ENCODE measurements at places on chromosomes 1 and 21. TPM values are rescaled to one million over a fixed set of nuclear protein-coding genes. Genes with fewer than 3 reads are reported as not detected.

DNA sequence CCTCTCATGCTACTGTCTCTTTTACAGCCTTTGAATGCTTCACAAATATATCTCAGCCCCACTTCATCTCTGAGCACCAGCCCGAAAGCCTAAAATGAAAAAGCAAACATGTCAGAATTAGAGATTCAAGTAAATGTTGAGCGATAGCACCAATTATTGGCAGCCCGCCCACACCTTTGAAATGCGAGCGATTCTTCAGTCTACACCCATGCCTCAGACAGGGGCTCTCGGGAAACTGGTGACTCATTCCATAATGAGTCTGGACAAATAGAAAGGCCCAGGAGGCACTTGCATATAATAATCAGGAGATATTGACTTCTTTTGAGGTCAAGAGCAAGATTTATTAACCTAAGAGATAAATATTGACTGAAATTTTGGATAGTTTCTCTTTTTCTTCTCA lies 487.3 kb upstream of the PTBP2 start:
- no peak for DNase-seq

DNA sequence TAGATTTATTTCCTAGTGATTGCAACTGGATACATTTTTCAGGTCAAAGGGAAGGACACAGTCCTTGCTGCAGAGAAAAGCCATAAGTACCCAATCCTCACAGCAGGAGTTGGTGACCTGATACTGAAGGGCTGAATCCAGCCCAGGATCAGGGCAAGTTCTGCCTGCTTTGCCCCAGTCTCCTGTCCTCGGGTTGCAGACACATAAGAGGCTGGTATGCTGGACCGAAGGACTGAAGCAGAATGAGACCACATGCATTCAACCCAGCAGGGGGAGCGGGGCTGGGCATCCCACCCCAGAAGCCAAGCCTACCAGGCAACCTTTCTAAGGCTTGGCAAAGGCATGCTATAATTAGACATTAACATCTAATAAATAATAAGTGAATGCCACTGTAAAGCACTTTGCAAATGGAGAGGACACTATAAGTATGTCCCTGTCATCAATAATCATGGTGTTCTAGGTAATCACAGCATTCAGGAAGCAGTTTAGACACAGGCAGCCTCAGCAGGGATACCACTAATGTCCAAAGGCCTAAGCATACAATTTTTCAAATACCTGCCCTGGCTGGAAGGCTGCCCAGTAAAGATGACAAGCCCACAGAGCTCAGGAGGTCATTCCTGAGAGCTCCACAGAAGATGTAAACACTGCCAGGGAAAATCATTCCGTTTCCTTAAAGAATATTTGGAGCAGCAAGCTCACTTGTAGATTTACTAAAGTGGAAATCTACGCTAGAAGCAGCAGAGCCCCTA lies 47.6 kb downstream of the KRTAP19-8 start:
- DNase-seq = no peak

Gene MSH4
- total RNA-seq = not detected

- no peak for DNase-seq
These were observed 144.2 kb upstream of the BEND5 start for GRCh38 chr1:48920851-48921250.

DNA sequence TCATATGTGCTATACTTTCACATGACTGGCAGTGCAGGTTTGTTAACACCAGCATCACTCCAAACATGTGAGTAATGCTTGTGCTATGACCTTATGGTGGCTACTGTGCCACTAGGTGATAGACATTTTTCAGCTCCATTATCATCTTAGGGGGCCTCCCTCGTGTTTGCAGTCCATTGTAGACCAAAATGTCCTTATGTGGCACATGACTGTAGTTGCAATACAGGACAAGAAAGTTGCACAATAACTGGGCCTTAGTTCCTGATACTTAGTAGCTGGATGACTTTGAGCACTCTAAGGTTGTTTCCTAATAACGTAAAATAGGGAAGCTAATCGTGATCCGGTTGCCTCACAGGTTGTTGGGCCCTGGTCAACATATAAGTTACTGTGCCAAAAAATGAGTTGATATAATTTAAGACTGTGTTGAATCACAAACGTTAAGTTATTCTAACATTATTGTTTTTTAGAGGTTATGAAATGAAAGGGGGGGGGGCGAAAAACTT lies 511 bp upstream of the SNX27 start:
- DNase-seq = peak; percentile 42

Gene NR1I3
- not detected for total RNA-seq

- no peak for DNase-seq
These were observed 79.7 kb downstream of the RUNX3 start for GRCh38 chr1:24850328-24850920.

DNA sequence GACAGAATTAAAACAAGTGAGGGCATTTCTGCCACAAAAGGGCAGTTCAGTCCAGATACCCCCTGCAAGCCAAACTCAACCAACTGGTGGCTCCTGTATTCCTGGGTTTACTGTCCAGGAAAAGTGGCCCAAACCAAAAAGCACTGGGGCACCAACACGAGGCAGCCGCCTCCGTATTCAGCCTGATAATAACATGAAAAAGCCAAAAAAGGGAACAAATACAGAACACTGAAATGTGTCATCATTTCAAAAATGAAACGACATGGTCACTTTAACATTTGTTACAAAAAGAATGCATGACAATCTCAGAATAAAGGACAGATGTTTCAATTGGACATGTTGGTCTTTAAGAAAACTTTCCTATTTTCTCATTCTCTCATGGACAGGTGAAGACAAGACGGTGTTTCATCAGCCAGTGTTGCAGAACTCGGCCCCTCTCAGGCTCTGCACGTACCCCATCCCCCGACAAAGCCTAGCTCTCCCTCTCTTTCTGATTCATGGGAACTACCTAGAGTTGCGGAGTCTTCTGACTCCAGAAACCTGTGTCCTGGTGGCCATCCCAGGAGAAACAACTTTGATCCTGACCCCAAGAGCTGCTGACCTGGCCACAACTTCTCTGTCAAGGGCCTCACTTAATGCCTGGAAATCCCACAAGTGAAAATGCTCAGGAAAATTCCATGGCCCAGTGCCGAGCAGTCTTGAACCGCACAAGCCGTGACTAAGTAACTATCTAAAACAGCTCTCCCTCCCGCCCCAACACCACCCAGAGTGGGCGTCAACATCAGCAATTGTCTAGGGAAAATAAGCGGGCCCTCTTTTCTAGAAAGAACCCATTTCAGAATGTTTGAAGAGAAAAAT lies 27.1 kb downstream of the ZBTB17 start:
- DNase-seq = peak; percentile 92

DNA sequence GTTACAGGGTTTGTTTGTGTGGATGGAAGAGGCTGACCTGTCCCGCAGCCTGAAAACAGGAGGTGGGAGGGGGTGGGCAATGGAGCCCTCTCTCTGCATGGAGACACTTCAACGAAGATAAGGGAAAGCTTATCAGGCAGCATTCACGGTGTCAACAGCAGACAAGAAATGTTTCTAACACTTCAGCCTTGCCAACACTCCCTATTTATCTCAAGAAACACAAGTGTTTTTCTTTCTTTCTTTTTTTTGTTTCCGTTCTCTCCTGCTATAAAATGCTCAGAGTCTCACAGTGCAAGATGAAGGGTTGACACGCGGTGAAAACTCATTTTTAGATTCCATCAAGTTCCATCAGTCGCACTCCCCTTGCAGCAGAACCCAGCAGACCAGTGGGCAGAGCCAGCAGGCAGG lies 594.4 kb downstream of the MATN1 start:
- no peak for DNase-seq

GRCh38 chr1:64000021-64000420 lies 203.4 kb upstream of the UBE2U start:
- DNase-seq = peak; percentile 43

GRCh38 chr1:65083263-65083896 lies 64.6 kb upstream of the AK4 start:
- no peak for DNase-seq

All from SJSA1 (cell line).